ENCODE measurements at places on chromosomes 7 and 10.

- no peak for DNase-seq
Observed at GRCh38 chr7:151137791-151138152, 29.7 kb downstream of the GBX1 start.

DNA sequence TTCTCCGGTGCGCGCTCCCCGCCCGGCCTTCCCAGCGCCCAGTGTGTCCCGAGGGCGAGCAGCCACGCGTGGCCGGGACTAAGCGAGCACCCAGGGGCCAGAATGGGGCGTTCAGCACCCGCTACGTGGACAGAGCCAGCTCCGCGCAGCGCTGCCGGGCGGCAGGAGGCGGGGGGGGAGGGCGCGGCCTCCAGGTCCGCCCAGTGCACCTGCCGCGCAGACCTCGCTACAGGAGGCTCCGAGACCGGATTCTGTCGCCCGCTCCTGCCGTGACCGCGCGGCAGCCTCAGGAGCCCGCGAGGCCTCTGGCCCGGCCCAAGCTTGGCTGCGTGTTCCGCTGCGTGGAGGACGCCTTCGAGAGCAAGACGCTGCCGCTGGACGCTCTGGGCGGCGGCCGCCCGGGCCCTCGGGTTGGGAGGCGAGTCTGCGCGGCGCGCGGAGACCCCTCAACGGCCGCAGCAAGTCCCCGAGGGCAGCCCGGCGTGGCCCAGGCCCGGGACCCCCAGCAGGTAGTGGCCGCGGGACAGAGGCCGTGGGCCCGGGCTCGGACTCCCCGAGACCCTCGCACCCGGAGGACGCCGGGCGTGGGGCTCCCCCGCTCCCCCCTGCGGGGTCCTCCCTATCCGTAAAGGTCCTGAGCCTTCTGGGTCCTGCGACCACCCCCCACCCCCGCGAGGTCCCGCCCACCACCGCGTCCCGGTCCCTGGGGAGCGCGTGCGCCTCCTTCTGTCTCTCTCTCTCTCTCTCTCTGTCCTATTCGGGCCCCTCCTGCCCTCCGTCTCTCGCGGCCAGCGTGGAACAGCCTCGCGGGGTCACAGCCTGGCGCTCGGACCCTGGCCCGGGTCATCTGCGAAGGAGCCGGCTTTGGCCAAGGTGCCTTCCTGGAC, 904 bp upstream of the DPYSL4 start:
- DNase-seq: peak; percentile 76

DNA sequence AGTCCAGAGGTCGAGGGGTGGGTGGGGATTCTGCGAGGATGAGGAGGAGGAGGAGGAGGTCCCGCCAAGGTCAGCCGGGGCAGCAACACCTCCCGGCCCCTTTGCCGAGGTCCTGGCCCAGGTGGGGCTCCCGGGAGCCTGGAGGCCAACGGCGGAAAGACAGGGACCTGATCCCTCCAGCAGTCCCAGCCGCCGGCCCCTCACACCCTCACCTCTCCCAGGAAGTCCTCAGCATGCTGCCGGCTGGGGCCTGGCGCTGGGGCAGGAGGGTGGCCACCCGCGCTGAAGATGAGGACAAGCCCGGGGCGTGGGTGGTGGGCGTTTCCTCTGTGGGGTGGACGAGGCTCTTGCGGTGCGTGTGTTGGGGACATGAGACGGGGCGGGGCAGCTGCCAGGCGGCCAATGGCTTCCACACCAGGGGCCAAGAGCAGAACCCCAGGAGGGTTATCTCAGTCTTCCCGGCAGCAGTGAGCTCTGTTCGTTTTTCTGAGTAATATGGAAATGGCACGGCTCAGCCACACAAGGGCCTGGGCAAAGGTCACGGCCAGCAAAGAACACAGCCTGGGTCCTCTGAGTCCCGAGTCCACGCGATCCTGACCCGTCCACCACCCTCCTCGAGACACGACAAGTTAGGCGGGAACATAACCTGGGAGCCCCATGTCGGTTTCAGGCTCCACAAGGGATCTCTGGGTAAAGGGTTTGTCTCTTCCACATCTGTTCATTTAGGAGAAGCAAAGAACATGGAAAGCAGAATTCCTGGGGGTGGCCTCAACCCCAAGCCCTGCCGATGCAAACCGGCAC, 82.9 kb upstream of the PDGFA start:
- DNase-seq: no peak

DNA sequence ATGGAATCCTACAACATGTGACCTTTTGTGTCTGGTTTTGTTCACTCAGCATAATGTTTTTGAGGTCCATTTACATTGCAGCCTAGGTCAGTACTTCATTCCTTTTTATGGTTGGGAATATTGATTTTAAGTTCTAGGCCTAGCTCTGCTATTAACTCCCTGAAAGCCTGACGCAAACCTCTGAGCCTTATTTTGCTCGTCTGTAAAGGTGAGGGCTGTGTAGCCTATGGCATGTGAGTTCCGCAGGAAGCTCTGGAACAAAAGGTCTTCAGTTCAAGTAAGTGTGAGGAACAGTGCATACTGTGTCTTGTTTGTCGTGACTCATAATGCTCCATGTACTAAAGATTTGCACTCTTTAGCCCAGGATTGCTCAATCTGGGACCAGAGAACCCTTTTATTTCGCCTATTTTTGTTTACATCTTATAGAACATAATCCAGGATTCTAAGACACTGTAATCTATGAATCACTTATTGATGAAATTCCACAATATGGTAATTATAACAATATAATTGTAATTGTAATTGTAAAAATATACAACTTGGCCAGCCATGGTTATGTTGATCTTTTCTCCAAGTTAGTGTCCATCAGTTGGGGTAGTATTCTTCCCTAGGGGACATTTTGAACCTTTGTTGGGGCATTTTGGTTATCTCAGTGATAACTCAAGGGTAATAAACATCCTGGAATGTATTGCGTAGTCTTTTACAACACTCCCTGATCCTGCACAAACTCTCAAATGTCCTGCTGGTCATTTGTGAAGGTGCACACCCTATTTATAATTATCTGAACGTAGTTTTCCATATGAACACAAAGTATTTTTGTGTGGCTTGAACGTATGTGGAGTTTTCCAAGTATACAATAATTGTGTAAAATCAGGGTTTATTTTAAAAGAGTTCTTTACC, 184.7 kb downstream of the VTI1A start:
- no peak for DNase-seq

GRCh38 chr10:70891627-70892026, 3.3 kb upstream of the PCBD1 start:
- DNase-seq: no peak

- DNase-seq: no peak
Observed at GRCh38 chr7:27560706-27561235, 101.9 kb downstream of the HIBADH start.

- DNase-seq: no peak
Observed at GRCh38 chr10:61115897-61116296, 171.9 kb upstream of the RHOBTB1 start.

All from activated naive CD8-positive, alpha-beta T cell treated with anti-CD3 and anti-CD28 coated beads, Interleukin-2, amount 10 ng/mL, durations not matched to agents 7 days and 5 days (primary cell).